Stimulated activated CD4-positive, alpha-beta T cell treated with anti-CD3 and anti-CD28 coated beads, Interleukin-2, amount 100 ng/mL, for 48 hours (primary cell): ENCODE measurements at places on chromosomes 7 and 10.

- no peak for DNase-seq
These were observed 10.1 kb downstream of the PFKFB3 start for GRCh38 chr10:6212806-6213205.

GRCh38 chr10:131855461-131856401, 45.1 kb upstream of the PPP2R2D start:
- DNase-seq = no peak

DNA sequence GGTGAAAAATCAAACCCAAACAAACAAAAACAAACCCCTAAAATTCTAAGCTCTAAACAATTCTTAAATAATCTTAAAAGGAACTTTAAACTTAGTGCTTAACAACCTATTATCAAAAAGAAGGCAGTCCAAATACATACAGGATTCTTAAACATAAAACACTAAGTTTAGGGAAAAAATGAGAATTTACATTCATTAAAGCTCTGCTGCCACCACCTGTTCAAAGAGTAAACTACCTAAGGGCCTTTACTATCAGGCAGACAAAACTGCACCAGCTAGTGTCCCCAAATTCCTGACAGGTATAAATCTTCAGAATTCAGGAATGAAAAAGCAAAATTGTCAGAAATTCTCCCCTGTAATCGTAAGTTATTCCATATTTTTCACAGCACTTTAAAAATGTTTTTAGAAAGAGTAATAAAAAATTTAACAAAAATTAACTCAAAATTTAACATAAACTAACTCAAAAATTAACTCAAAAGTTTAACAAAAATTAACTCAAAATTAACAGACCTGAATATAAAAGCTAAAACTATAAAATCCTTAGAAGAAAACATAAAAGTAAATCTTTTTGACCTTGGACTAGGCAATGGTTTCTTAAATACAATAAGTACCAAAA, 55.1 kb downstream of the PDZD8 start:
- no peak for DNase-seq

- no peak for DNase-seq
These were observed 11.0 kb upstream of the RASSF4 start for GRCh38 chr10:44948642-44949041.

GRCh38 chr7:102072636-102073209, 213.9 kb upstream of the SH2B2 start:
- no peak for DNase-seq

GRCh38 chr7:157714166-157715070, 377.6 kb downstream of the DNAJB6 start:
- no peak for DNase-seq

GRCh38 chr7:143359771-143360353, 2.7 kb downstream of the FAM131B start:
- no peak for DNase-seq

DNA sequence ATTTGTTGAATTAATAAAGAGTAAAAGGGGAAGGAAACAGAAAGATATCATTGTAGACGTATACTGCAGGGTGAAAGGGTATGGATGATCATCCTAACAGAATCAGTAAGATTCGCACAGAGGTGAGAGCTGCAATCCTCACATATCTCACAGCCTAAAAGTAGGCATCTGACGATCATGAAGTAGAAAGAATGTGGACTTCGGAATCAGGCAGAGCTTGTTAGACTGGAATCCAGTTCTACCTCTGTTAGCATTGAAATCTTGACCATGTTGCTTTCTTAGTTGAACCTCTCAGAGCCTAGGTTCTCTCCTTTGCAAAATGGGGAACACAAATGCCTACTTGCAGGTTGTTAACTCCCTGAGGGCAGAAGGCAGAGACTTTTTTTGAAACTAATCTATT, 320.0 kb upstream of the C7orf33 start:
- DNase-seq = no peak

DNA sequence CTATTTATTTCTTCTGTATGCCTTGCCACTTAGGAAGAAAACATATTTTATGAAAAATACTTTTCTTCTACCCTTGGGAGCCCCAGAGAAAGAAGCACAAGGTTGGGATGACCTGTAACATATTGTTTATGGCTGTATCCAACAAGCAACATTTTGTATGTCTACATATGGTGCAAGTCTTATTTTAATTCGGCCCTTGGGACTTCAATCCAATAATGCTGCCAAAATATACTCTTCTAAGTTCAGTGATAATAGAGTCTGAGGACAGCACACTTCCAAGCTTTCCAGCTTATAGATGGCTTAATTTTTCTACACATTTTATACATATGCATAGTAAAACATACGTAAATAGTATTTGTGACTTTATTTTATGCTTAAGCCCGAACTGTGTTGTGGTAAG, 318.5 kb upstream of the SEMA3A start:
- DNase-seq = no peak

GRCh38 chr7:148772297-148773089, 73.8 kb downstream of the CUL1 start:
- peak; percentile 18 for DNase-seq

- no peak for DNase-seq
These were observed 46.8 kb downstream of the WIPF3 start for GRCh38 chr7:29853072-29853471.

GRCh38 chr7:16960337-16960965, 78.7 kb upstream of the AGR3 start:
- no peak for DNase-seq
